ENCODE measurements at places on chromosomes 7 and 10.

DNA sequence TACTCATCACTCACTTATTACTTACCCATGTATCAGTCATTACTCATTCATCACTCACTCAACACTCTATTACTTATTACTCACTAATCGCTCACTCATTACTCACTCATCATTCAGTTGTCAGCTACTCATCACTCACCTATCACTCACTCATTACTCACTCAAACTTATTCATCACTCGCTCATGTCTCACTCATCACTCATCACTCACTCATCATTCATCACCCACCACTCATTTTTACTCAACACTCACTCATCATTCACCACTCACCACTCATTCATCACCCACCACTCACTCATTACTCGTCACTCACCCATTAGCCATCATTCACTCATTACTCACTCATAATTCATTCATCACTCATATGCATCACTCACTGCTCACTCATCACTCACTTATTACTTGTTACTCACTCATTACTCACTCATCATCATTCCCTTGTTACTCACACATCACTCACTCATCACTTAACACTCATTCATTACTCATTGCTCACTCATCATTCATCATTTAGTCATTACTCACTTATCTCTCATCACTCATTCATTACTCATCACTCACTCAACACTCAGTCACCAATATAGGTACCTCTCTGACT, 237.9 kb downstream of the ADARB2 start:
- DNase-seq = no peak

DNA sequence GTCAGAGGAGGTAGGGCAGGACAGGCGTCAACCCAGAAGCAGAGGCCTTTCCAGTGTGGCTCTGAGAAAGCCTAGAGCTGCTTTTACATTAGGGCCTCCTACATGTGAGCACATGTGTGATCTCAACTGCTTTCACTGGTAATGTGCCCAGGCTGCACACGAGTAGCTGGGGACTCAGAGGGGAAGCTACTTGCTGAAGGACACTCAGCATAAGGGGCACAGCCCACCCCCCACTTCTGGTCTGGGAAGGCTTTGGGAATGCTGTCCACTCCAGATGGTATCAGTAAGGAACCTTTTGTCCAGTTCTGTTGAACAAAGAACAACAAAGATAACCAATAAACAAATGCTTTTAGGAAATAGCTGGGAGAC, 18.9 kb downstream of the PRF1 start:
- DNase-seq = no peak

DNA sequence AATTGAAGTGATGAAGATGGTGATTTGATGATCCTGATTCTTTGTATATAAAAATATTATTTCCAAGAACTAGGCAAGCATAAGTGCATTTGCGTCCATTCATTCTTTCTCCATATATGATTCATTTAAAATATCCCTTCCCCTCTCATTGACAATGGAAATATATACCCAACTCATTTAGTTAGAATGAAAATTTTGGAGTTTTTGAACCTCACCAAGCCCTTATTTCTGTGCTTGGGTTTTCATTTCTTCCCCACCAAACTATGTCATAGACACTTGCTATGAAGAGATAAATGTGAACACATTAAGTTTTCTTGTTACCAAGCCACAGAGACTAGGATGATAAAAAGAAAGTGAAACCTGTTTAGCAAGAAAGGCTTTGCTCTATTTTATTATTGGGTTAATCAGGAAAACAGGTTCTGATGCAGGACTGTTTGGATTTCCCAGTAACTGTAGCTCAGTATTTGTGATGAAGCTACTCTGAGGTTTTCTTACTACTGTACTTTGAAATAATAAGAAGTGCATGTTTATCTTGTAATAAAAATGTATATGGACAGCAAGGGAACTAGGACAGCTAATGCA, 68.3 kb downstream of the ITGB1 start:
- no peak for DNase-seq

DNA sequence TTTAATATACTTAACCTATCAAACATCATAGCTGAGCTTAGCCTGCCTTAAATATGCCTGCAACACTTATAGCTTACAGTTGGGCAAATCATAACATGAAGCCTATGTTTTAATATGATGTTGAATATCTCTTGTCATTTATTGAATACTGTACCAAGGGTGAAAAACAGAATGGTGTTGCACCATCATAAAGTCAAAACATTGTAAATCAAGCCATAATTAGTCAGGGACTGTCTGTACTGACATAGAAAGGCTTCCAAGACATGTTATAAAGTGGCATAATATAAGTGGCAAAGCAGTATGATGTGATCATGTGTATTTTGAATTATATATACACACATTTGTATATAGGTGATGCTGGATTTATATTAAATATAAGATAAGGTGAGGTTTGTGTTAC, 140.0 kb downstream of the ZEB1 start:
- DNase-seq = no peak

- no peak for DNase-seq
Observed at GRCh38 chr10:102090772-102091171, 25.6 kb downstream of the HPS6 start.

GRCh38 chr7:99752356-99752755, 17.4 kb upstream of the CYP3A7 start:
- no peak for DNase-seq

Measured in NT2/D1 (cell line).